Natural killer cell treated with Interleukin-12 subunit alpha and Interleukin-12 subunit beta and Interleukin-15 and Interleukin-18, amount 100 ng/mL, for 72 hours (primary cell): ENCODE measurements at places on chromosomes 3 and 15. TPM values are rescaled to one million over a fixed set of nuclear protein-coding genes. Genes with fewer than 3 reads are reported as not detected.

GRCh38 chr3:183437666-183438564 lies 9.5 kb upstream of the MCF2L2 start:
- DNase-seq = no peak

The ZXDC gene
- total RNA-seq = 49.2 TPM

DNA sequence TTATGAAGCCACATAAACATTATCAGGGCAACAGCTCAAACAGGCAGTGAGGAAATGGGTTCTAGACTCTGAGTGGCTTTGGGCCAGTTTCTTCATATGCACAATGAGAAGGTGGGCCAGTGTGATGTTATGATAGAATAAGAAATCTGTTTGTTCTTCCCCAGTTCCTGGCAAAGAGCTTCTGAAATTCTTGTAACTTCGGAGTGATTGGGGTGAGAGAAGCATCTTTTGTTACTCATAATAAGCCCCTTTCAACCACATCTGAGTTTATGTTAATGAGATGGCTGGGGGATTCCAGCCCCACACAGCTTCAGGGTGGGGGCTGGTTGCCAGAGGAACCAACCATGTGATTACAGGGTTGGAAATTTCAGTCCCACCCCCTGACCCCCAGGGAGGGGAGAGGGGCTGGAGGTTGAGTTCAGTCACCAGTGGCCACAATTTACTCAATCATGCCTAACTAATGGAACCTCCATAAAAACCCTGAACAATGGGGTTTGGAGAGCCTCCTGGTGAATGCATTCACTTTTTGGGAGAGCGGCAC lies 57.0 kb upstream of the FRMD4B start:
- no peak for DNase-seq

DNA sequence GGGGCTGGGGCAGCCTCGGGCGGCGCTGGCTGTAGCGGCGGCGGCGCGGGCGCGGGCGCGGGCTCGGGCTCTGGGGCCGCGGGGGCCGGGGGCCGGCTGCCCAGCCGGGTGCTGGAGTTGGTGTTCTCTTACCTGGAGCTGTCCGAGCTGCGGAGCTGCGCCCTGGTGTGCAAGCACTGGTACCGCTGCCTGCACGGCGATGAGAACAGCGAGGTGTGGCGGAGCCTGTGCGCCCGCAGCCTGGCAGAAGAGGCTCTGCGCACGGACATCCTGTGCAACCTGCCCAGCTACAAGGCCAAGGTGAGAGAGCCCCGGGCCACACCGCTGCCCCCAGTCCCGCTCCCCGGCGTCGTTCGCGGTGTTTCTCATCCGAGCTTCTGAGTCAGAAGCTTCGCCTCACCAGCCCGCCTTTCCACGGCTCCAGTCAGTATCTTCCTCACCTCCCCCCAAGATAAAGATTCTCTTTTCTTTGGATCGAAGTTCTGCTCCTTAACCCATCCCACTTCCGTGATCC lies 600 bp downstream of the FBXO45 start:
- peak; percentile 73 for DNase-seq

DNA sequence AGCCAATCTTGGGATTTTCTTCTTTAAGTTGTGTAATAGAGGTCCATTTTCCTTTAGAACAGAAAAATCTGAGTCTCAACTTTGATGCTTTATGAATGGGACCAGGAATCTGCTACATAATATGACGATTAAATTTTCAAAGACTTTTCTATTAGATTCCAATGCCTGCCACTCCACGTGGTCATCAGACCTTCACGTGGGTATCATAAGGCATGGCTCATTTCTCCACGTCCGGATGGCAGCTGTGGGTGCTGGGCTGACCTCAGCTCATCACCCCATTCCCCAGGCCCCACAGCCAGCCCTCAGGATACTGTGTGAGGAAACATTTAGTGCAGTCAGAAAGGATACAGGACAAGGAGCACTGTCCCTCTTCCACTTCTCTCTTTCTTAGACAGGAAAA lies 159.7 kb downstream of the SEMA6D start:
- DNase-seq = no peak

The GOLGA8S gene
- total RNA-seq = 3.8 TPM

The PRTG gene
- total RNA-seq = not detected

The LINGO1 gene
- not detected for total RNA-seq

DNA sequence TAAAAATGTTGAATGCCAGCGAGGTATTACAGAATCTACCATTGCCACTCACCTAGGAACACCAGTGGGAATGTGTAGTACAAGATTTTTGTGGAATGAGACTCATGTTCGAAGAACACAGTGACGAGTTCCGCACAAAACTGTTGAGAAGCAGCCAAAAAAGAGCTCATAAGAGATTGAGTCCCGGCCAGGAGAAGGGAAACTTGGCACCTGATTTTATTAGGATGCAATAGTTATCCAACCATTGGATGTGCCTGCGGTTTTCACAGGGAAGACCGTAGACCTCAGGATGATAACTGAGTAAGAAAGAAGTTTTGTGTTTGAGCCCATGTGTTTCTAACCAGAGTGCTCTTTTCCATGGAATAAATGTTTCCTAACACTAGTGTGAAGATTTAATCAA lies 88.9 kb downstream of the PTPRG start:
- no peak for DNase-seq
